ENCODE measurements at places on chromosomes 3 and 15.

GRCh38 chr3:66377800-66378199 lies 123.0 kb downstream of the LRIG1 start:
- DNase-seq = no peak

DNA sequence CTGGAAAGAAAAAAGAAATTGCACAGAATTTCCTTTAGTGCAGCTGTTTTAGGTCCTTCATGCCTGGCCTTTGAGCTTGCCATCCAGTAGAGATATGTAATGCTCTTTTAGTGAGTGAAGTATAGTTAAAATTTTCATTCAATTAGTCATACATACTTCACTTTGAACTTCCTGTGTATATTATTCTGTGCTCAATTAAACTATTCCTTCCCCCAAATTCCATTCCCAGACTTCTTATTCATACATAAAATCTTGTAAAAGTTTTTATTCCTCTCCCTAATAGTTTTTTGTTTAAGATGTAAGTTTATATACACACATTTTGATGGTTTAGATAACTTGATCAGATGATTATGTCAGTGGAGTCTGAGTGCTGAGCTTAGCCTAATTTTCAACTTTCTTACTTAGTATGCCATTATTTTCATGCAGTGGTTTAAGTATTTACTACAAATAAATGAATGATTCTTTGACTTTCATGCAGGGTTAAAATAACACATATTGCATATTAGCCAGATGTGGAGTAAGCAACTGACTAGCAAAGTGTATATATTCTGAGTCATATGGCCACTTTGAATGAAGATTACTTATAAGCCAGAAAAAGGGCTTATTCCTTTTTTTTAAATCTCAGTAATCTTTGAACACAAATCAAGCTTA lies 42.5 kb upstream of the ABHD10 start:
- DNase-seq = no peak

- no peak for DNase-seq
Measured at GRCh38 chr3:84772841-84773240, 185.9 kb upstream of the CADM2 start.

DNA sequence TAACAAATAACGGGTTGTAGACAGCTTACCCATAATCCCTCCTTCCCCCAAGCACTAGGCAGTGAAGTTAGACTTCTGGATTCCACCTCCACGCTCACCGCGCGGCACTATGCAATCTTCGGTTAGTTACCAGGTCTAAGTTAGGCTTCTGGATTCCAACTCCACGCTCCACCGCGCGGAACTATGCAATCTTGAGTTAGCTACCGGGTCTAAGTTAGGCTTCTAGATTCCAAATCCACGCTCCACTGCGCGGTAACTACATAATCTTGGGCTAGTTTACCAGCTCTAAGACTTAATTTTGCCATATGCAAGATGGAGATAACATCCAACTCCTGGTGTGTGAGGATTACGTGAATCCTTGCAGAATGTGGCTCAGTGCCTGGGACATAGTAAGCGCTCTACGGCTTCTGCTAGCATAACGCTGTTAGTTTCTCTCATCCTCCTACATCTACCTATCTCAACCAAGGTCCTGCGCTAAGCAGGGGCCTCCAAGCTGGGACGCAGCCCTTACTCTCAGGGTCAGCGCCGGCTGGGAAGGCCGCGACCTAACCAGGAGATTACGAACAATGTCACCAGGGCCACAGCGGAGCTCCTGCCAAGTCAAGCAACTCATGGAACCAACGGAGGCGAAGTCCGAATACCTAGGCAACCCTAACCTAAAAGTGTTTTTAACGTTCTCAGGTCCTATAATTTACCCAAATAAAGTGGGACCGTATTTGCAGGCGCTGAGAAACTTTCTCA lies 497 bp upstream of the RPLP1 start:
- DNase-seq = no peak

- no peak for DNase-seq
Measured at GRCh38 chr3:20462226-20462625, 276.2 kb upstream of the SGO1 start.

DNA sequence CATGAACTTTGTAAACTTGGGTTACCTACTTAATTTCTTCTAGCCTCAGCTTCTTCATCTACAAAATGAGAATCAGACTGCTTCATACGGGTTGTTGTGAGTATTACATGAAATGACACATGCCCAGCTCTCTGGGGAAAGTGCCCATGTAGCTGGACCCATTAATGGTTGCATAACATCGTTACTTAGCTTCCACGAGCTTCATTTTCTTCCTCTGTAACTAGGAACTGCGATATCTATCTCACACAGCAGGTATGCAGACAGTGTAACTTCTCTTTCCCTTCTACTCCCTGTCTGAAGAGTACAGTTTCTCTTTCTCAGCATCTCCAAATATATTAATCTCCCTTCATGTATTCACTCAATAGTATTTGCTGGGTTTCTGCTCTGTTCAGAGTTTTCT lies 37.9 kb upstream of the DLG1 start:
- DNase-seq = no peak

GRCh38 chr15:95485367-95485766 lies 845.1 kb upstream of the NR2F2 start:
- DNase-seq = no peak

DNA sequence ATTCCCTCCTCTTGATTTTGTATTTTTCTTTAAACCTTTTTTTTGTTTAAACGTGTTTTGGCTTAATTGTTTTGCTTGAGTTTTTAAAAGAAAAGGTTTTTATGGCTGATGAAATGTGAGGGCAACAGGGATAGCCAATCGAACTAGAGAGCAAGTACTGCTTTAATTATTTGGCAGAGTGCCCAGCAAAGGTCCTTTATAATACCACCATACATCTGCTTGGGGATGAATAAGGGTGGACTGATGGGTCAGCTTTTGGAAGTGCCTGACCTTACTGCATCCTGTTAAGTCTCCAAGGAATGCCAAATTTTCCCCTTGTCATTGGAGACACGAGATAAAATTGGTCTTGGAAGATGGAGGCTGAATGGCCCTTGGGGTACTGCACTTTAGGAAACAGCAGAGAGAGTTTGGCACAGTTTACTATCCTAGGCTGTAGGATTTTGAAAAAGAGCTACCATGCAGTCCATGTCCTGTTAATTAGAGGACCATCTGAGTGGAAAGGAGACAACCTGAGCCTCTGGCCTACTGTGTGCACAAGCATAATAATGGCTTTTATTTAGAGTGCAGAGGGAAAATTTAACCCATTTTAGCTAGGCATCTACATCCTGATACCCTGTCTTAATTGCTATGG lies 19.8 kb upstream of the MTHFS start:
- DNase-seq = no peak

GRCh38 chr3:59069838-59070237 lies 20.0 kb upstream of the CFAP20DC start:
- DNase-seq = no peak

GRCh38 chr3:107938143-107938542 lies 152.7 kb downstream of the CD47 start:
- DNase-seq = no peak

- DNase-seq = no peak
Measured at GRCh38 chr3:71408903-71409302, 174.6 kb downstream of the FOXP1 start.

DNA sequence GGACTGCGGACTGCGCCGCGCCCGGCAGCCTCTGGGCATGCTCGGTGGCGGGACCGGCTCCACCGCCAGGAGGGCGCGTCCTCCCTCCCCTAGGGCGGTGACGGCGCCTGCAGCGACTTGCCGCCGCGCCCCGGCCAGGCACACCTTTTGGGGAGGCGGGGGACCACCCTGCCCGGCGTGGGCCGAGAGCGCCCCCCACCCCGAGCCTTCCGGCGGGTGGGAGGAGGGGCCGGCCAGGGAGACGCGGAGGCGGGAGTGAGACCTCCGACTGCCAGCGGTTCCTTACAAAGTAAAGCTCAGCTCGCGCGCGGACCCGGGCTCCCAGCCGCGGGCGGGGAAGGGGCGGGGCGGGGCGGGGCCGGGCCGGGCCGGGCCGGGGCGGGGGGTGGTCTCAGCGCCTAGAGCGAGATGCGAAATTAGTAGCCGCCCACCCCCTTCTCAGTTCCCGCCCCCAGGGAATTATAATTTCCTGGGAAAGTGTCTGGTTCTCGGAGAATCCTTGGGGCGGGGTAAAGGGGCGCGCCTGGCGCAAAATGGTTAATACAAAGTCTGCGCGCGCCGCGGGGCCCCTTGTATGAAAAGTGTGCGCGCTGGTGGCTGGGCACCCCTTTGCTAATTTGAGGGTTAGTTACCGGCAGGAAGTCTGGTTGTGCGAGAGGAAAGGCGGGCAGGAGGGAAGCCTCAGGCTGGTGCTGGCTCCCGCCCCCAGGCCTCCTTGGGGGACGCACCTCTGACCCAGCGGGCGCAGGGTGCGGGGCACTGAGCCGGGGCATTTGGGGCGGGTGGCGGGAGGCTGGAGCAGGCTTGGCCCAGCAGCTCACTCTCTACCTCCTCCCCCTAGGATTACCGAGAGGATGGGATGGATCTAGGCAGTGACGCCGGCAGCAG lies 224.8 kb upstream of the IL12A start:
- DNase-seq = no peak

Measured in activated CD8-positive, alpha-beta memory T cell treated with anti-CD3 and anti-CD28 coated beads for 1 hour (primary cell).